ENCODE measurements at places on chromosomes 3 and 15.

- no peak for DNase-seq
Measured at GRCh38 chr3:192890347-192891335, 27.0 kb downstream of the MB21D2 start.

- DNase-seq: no peak
Measured at GRCh38 chr15:42274702-42274989, 1.4 kb upstream of the TMEM87A start.

GRCh38 chr3:136787349-136787748 is 31.6 kb upstream of the SLC35G2 start:
- no peak for DNase-seq

DNA sequence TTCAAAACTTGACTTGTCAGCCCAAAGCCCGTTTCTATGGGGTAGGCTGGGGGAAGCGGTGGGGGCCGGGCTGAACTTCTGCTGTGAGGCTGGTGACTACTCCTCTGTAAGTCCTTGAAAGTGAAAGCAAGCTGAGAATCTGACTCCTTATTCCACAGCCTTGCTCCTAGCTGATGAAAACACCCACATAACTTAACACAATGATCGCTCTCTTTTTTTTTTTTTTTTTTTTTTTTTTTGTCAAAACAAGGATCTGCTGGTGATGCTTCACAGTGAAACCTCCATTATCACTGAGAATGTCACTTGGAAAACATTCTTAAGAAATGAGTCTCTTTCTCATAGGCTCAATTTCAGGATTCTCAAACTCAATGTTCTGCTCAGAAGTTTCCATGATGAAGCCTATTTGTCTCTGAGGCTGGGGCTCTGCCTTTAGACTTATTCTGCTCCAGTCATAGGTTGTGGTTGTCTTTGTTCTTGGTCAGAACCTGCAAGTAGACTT is 31.4 kb upstream of the TKT start:
- no peak for DNase-seq

- DNase-seq: no peak
Measured at GRCh38 chr15:73755481-73755880, 2.3 kb upstream of the INSYN1 start.

DNA sequence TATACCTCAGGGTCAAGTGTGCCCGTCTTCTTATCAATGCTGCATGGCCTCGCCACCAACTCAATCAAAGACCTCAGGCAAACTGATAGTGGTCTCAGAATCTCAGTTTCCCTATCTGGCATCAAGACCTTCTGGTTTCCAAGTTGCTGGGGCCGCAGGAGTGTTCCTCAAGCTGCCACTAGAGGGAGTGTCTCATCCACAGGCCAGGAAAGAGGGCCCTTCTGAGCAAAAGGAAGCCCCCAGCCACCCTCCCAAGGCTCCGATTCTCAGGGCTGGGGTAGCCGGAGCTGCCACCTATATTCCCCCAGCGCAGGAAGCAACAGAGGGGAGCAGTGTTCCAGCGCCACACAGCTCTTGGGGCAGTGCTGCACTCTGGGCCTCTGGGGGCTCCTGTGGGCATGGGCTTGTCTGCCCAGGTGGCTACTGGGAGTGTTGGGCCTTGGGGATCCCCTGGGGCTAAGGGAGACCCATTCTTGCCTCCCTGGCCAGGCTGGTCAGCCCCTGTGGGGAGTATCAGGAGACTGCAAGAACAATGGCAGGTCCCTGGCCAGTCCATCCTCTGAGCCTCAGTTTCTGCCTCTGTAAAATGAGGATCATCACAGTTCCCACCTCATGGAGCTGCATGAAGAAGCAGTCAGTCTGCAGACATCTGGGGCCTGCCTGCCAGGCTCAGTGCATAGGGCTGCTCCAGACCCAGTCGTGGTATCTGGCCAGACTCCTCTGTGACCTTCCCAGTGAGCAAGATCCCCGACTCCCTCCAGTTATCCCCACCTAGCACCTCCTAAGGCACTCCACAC is 23.4 kb upstream of the SEC13 start:
- no peak for DNase-seq

GRCh38 chr3:29949940-29950616 is 656.3 kb upstream of the TGFBR2 start:
- no peak for DNase-seq

DNA sequence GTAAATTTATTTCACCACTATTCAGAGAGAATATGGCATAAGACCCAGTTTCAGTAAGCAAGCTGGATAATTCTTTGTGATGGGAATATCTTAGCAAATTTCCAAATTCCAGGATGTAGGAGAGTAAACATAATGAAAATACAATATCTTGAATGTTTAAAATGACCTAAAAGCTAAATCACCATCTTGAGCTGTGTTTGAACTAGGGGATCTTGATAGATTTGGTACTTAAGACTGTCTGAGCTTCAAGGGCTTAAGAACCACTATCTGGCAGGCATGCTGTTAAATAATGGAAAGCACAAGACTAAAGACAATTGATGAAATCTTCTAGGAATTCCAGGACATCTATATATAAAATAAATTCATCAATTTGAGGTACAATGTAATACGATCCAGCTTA is 217.7 kb downstream of the ATP8B4 start:
- no peak for DNase-seq

- no peak for DNase-seq
Measured at GRCh38 chr3:171854649-171855305, 11.6 kb downstream of the TMEM212 start.

DNA sequence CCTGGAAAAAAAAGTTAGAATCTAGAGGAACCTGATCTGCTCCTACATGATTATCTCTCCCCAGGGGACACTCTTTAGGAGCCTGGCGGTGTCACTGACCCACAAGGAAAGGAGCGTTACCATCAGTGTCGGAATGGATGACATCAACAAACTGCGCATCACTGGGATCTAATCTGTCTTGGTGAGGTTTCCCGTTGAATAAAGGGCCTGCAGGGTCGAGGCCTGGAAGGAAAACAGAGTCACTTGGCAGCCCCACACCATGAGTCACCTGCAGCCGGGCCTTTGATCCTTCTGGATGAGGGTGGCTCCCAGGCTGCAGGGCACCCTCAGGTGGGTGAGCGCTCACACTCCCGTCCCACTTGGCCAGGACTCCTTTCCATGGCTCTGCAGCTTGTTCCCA is 25.0 kb downstream of the LIPH start:
- no peak for DNase-seq

DNA sequence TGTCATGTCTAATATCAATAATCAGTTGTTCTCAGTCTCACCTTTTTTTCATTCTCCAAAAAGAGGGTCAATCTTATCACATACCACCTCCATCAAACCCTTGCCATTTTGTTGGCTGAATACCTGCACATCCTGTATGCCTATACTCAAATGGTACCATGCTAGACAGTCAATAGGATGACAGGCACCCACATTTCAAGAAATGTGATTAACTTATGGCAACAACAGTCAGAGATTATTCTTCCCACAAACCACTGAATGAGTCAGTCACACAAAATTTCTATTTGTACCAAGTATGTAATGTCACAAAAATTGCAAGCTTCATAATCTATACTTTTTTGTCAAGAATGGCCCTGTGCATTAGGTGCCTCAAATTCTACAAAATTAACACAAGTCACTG is 5.1 kb upstream of the SLC27A2 start:
- DNase-seq: no peak

DNA sequence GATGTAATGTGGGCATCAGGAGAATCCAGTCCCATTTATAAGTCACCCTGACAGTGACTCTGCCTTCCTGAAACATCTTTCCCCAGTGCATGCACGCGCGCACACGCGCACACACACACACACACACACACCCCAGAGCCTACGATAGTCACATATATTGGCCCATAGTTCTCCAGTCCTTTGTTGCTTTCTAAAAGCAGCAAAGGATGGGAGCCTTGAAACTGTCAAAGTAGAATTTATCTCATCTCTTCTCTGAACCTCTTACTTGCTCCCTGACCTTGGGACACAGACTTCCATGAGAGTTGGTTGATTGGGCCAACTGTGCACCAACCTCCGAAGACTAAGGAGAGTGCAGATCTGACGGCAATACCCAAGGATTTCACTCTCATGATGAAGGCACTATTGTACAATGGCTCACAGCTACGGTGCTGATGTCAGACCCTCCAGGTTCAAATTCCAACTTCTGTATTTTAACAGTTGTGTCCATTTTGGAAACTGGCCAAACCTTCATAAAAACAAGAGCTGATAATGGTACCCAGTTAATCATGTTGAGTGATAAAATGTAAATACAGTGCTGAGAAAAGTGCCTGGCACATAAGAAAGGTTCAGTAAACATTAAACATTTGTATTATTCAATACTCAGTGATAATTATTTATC is 8.3 kb downstream of the CPA3 start:
- DNase-seq: no peak

DNA sequence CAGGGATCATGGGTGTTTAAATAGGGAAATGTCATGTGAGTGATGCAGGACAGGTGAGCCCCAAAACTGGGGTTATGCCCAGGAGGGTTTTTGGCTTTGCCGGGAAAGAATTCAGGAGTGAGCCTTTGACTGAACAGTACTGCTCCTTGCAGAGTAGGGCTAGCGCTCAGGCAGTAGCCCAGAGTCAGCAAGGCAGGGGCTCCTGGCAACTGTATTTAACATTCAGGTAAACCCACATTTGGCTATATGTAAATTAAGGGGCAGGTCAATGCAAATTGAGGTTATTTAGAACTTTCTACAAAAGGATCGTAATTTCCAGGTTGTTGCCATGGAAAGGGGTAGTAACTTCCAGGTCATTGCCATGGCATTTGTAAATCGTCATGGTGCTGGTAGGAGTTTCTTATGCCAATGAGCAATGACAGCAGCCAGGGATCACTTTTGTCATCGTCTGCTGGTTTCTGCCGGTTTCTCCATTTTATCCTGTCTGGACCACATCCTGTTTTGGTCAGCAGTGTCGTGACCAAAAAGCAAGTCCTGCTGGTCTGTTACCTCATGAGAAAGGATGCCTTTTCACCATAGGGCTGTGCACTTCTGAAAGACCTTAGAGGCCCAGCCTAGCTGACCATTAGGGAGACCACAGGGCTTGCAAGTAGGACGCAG is 24.3 kb downstream of the MTHFS start:
- peak; percentile 0 for DNase-seq

DNA sequence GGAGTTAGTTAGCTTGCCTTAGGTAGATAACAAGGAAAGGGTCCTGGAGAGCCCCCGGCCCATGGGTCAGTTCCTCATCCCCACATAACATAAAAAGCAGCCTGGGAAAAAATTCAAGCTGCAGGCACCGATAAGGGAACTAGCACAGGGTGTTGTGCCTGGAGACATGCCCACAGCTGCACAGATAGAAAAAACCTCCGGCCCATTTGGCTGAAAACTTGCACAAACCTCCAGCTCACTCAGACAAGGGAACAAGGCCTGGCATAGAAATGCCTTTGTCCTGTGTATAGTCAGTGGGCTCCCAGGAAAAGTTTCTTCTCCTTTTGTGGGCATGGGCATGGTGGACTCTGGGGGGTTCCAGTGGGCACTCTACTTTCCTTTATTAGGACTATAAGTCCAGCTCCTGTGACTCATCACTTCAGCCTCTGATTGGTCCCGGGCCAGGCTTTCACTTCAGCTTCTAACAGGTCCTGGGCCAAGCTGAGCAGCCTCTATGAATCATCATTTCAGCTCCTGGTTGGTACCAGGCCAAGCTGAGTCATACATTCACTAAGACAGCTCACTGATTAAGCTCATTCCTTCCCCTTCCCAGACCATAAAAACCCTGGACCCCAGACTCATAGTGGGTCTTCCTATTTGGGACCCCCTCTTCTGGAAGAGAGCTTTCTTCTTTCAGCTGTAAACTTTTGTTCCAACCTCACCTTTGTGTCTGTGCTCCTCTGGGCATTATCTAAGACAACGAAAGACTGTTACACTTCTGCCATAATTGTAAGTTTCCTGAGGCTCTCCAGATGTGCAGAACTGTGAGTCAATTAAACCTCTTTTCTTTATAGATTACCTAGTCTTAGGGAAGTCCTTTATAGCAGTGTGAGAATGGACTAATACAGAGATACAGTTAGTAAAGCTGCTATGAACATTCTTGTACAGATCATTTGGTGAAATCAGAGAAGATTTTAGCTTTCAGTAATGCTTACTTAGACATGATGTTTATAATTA is 348.0 kb upstream of the DPPA4 start:
- peak; percentile 93 for DNase-seq

GRCh38 chr15:69653846-69654245 is 201.2 kb downstream of the RPLP1 start:
- no peak for DNase-seq

- no peak for DNase-seq
Measured at GRCh38 chr3:25471081-25471768, 43.2 kb downstream of the RARB start.

DNA sequence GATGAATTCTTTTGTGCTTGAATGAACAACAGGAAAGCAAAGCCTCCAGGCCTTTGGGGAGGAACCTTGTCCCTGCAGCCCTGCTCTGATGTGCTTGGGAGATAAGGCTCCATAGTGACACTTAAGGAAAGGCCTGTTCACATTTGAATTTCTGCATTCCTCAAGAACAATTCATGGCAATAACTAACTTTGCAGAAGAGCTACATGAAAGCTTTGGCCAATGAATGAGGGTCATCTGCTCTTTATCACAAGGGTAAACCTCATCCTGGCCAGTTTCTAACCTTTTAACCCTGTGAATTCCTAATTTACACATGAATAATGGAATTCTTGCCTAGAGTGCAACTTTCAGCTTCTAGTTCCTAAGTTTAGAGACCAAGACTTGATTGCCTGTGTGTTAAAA is 5.6 kb downstream of the PRTG start:
- no peak for DNase-seq

GRCh38 chr3:10600296-10600714 is 94.9 kb upstream of the ATP2B2 start:
- no peak for DNase-seq

- peak; percentile 69 for DNase-seq
Measured at GRCh38 chr3:170689296-170689829, 103.5 kb upstream of the SLC7A14 start.

GRCh38 chr15:36831125-36831903 is 251.9 kb downstream of the CDIN1 start:
- peak; percentile 14 for DNase-seq

DNA sequence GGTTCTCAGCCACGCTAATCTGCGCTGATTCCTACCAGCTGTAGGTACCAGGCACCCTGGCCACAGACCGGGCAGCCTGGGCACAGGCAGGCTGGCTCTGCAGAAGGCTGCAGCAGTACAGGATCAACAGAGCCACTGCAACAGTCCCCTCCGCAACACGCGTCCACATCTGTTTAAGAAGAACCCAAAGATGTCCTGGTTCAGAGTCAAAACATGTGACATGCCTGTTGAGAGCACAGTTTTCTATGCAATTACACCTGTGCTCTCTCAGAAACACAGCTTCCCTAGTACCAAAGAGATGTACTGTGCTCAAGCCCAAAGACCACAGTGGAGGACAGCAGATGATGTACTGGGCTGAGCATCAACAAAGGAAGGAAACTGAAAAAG is 18.8 kb downstream of the LRIG1 start:
- no peak for DNase-seq

GRCh38 chr15:88623061-88623460 is 1.9 kb downstream of the AEN start:
- DNase-seq: peak; percentile 23

GRCh38 chr15:79629687-79630086 is 197.6 kb downstream of the MINAR1 start:
- DNase-seq: no peak

GRCh38 chr15:98983334-98983733 is 24.3 kb downstream of the PGPEP1L start:
- peak; percentile 45 for DNase-seq
